ENCODE measurements at places on chromosomes 7 and 10. TPM values are rescaled to one million over a fixed set of nuclear protein-coding genes. Genes with fewer than 3 reads are reported as not detected.

DNA sequence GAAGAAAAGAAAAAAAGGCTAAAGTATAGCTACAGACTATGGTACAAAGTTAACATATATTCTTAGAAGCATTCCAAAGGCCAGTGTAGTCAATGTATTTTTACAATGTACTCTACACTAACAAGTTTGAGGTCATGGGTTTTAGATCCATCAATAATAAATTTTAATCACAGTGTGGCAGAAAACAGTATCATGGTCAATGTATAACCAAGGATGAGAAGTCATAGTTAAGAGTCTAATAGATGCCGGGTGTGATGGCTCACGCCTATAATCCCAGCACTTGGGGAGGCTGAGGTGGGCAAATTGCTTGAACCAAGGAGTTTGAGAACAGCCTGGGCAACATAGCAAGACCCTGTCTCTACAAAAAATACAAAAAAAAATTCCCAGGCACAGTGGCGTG is 53.1 kb downstream of the SLC16A12 start:
- DNase-seq, result no peak

DNA sequence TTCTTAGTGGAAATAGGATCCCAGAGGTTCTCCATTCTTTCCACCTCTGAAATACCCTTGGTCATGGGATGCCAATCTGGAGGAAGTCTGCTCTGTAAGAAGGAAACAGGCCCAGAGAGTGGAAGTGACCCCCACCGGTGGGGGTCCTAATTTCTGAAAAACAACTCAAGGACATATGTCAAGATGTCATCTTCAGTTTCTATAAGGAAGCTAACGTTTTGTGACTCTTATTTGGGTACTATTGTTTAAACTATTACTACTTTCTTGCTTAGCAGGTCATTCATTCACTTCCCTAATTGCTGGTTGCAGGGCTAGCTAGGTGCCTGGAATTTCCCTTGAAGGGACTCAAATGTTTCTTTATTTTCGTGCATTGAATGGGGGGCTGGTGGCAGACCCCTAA is 1.9 kb upstream of the ZNF775 start:
- DNase-seq, result no peak

DNA sequence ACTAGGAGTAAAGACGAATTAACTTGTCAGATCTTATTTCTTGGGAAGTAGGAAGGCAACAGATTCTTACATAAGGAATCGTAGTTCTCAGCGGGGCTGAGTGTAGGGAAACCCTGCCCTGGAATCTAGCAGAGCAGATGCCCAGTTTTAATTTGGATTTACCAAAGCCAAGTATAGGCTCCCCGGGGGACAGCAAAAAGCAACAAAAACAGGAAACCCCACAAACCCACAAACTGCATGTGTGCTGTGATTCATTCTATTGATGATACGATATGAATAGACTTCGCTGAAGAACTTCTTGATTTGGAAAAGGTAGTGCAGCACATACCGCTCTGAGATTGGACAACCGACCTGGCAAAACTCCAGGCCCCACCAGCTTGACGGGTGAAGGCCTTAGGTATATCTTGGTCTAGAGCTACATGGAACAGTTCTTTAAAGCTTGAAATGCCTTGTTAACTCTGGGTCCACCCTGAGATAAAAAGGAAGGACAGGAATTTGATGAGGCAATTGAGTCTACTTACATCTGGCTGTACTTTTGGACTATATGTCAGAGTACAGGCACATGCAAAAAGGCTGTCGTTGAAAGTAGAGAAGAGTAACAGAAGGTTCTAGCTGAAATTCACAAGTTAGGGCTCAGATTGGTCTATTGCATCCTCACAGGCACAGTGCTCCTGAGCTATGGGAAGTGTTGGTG is 49.1 kb downstream of the STRA8 start:
- peak; percentile 60 for DNase-seq

Gene ZNF467
- 0.27 TPM for total RNA-seq

Gene SFRP5
- total RNA-seq, result not detected

DNA sequence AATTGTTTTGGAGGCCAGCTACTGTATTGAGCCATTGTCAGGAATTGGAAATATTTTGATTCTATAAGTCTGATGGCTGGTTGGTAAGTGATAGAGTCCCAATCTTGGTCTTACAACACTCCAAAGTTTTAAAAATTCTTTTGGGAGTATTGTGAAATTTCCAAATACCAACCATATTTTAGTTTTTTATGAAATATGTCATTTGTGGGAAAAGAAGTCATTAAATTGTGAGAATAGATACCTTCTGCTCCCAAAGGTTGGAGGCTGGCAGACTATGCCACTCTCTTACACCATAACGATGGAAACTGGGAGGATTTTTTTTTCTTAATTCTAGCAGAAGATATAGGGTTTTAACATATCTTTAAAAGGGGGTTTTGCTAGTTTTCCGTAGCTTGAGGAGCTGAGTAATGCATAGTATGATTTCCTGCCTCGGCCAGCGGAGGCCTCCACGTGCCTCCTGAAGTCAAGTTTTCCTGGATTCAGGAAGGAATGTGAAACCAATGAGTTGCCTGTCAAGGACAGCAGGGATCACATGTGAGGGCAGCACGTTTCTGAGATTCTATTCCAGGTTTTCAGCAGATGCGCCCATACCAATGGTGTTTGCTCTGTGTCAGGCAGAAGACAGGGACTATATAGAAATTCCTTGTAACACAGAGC is 92.2 kb upstream of the LAMB4 start:
- DNase-seq, result peak; percentile 58

Gene LRIT1
- not detected for total RNA-seq

Gene EMX2
- 1.1 TPM for total RNA-seq

Gene MYO3A
- not detected for total RNA-seq

GRCh38 chr7:118369987-118370386 is 145.5 kb downstream of the ANKRD7 start:
- no peak for DNase-seq

Gene IKZF1
- total RNA-seq, result not detected

Gene ARHGAP22
- total RNA-seq, result 60.2 TPM

GRCh38 chr7:95840953-95841950 is 68.9 kb downstream of the DYNC1I1 start:
- DNase-seq, result no peak

Gene ELFN1
- total RNA-seq, result 3.8 TPM

DNA sequence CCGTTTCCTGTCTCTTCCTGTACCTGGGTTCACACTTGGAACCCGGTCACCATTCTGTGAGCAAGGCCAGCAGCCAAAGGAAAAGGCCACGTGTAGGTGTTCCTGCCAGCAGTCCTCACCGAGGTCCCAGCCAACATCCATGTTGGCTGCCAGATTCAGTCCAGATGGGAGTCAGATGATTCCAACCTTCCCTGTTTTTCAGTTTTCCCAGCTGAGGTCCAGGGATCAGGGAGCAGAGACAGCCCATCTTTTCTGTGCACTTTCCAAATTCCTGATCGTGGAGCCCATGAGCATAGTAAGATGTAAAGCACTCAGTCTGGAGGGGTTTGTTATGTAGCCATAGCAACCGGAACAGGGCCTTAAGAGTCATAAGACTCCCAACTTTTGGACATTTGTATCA is 3.9 kb upstream of the PVRIG start:
- DNase-seq, result peak; percentile 67

Gene GPC2
- total RNA-seq, result 1.2 TPM

DNA sequence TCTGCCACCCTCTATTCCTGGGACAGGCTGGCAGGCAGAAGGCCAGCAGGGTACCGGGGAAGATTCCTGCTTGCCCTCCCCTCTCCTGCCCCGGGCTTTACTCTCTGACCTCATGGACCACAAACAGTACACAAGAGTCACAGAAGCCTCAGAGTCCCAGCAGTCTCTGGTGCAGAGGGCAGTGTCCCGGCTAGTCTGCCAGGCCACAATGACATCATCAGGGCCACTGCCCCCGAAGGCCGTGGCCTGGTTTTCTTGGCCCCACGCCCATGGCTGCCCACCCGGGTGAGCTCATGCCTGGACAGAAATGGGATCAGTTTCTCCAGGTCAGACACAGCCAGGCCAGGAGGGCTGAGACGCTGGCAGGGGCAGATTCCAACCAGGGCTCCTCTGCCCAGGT is 91.9 kb downstream of the MYL10 start:
- no peak for DNase-seq

DNA sequence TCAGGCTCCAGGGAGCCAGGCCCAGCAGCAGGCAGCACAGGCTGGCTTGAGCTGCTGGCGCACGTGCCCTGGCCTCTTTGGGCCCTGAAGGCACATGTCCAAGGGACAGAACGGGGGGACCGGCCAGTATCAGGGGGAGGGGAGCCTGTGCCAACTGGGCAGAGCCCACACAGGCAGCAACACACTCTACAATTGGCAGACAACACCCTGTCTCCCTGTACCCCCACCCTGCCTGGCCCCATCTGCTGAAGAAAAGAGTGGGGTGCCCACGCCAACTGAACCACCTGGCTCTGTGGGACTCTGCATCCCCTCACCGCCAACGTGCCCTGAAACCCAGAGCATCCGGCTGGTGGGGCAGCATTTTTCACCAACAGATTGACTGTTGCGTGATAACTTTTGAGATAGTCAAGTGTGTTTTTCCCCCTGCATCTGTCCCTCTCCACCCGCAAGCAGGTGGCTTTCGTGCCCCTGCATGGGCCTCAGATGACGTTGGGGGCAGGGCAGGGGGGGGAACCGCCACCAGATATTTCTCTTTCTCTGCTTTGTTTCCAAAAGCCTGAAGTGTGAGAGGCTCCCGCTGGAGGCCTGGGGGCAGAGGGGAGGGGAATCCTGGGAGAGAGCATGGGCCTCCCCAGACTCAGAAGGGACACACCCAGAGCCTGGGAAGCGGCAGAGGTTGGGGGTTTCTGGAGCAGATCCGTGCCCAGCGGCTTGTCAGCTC is 21.8 kb downstream of the SLIT1 start:
- no peak for DNase-seq

Gene AZGP1
- not detected for total RNA-seq

Gene CXCL12
- 54.1 TPM for total RNA-seq

Gene OPALIN
- total RNA-seq, result not detected

Gene PKD2L1
- not detected for total RNA-seq

GRCh38 chr7:110905773-110906566 is 185.0 kb upstream of the LRRN3 start:
- DNase-seq, result no peak

Gene SPAG6
- not detected for total RNA-seq

GRCh38 chr7:127256041-127256725 is 3.4 kb upstream of the GRM8 start:
- DNase-seq, result no peak

Gene SLC13A1
- total RNA-seq, result not detected

- DNase-seq, result no peak
Observed at GRCh38 chr10:34786464-34786863, 28.6 kb downstream of the PARD3 start.

DNA sequence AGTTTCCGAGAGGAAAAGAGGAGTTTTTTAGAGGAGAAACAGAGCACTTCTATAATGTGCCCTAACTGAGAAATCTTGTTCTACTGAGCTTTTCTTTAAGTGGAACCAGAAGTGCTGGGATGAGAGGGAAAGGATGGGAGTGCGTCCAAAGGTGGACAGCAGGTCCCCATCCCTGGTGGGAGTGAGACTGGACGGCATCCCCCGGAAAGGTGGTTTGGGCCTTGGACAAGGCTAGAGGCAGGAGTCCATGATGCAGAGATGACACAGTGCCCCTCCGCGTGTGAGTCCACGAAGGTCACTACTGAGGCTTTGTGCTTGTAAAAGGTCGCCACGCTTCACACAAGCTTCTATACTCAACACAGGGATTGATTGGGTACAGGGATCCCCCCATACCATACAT is 6.1 kb upstream of the EN2 start:
- no peak for DNase-seq

Gene OR13A1
- total RNA-seq, result not detected

Gene FAM13C
- 9.1 TPM for total RNA-seq

Gene LIPJ
- 0.09 TPM for total RNA-seq

DNA sequence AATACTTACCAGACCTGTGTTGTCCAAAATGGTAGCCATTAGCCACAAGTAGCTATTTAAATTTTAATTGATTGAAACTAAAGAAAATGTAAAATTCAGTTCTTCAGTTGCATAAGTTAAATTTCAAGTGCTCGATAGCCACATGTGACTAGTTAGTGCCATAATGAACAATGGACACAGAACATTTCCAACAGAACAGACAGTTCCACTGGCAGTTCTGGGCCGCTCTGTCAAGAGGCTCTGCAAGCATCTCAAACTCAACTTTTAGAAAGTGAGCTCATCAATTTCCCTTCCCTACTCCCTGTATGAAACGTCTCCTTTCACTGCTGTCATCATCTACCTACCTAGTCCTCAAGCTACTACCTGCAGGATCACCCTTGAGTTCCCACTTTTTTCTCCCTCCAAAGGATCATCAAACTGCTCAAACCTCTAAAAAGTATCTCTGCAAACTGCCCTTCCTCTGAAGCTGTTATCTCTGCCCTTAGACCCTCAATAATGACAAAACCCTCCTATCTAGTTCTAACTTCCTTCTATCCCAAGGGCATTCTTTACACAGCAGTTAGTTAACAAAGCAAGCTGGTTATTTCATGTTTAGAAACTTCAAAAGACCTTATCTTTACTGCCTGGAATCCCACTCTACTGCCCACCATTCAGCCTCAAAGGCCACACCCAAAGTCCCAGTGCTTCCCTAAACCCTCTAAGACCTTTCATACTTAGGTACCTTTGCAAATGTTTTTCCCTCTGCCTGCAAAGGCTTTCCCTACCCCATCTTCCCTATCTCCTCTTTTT is 20.6 kb downstream of the SHTN1 start:
- no peak for DNase-seq

DNA sequence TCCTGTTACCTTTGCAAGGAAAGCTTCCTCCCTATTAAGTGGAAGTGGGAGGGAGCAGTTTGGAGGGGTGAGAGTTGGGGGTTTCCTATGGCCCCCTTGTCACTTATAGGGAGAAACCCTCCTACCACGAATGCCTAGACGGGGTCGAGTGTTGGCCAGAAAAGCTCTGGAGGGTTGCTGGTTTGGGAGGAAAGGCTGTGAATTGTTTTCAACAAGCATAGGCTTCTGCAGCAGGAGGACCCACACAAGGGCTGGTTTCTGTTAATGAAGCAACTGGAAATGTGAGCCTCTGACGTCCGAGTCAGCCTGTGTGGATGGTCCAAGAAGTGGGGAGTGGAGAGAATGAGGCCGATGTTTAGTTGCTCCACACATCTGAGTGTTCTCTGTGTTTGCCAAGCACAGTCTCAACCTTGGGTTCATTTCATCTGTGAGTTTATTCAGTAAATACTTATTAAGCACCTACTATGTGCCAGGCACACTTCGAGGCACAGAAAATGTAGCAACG is 37.3 kb upstream of the LEP start:
- peak; percentile 48 for DNase-seq

DNA sequence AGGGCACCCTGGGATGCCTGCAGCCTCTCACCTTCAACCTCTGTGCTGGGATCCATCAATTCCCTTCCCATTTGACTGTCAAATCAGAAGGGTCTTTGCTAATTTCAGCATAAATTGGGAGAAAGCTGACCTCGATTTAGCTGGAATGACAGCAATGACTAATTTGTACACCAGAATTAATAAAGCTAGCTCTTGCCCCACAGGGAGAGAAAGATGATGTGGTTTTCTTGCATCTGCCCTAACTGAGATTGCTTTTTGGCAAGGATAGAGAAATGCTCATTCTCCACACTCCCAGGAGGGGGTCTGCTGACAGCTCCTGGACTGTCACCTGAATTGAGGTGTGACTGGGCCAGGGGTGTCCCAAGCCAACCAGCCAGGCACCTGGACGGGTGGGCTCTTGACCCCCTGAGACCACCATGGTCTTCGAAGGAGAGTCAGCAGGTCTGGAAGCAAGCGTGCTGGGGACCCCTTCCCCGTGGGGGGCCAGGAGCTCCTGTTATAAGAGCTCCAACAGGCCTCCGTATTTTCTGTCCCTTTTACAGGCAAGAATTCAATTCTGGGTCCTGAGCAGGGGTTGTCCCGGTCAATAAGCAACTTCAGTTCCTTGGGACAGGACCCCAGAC is 42.1 kb downstream of the RBM17 start:
- DNase-seq, result no peak
